ENCODE measurements at places on chromosomes 2 and 18.

DNA sequence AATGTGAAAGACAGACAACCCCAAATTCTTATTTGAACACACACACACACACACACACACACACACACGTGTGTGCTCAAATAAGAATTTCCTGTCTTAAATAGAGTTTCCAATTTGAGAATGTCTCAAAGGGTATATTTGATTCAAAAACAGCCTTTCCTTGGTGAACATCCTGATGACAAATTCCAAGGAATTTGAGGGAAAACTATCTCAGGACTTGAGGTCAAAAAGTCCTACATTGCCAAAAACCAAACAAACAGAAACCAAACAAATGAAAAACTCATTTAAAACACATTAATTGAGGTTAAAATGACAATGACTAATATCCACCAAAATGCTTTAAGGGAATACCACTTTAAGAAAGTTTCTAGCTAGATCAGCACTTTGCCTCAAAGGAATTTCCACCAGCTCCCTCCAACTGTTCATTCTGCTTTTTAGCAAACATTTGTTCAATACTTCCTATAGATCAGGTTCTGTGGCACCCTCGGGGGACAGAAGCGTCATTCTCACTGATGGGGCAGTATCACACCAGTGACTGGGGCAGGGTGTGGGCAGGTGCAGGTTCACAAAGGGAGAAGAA lies 232.1 kb upstream of the TRIB2 start:
- no peak for DNase-seq

DNA sequence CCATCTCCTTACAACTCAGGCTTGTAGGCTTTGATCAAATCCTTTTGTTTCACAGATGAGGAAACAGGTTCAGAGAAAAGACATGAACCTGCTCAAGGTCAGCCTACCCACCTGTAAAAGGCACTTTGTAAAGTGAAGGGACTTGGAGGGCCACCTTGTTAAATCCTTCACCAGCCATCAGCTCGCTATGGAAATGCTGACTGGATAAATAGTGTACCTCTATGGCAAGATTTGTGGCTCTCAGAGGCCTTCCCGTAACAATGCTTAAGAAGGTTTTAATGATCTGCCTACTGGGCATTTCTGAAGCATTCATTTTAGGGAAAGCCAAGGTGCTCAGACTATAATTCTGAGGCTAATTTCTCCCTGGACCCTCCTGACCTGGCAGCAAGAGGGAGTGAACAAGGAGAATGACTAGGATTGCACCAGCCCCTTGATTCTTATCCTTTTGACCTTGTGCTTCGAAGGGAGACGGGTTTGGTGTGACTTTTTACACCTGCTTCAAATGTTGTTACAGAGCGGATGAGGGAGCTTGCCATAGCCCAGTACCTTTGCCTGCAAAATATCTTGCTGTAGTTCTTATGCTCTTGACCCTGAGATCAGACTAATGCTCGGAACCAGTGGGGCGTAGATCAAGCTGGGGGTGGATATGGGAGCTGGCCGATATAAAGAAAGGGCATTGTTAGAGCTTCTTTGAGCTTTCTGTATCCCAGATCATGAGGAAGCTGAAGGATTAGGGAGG lies 90.9 kb upstream of the CXCR4 start:
- no peak for DNase-seq

- DNase-seq: no peak
These were observed 19.9 kb downstream of the RHBDD1 start for GRCh38 chr2:226855787-226856186.

GRCh38 chr2:29082804-29083495 lies 8.6 kb upstream of the PCARE start:
- no peak for DNase-seq

DNA sequence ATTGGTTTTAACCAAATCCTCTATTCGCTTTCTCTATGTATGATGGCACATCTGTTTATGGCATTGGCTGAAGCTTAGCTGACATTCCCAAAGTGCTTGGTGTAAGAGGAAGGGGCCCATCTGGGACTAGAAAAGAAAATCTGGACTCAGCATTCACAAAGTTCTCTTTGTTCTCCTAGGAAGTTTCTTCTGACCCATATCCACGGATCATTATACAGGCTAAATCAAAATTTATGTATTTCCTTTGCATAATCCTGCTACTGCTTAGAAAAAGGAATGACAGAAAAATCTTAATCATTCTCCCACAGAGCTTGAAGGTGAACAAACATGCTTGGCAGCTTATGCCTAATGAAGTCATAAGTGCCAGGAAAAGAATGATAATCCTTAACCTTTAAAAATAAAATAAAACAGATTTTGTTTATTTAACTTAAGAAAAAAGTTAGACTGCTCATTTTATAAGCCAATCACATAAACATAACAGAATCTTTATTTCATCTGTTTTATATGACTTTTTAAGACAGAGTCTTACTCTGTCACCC lies 88.4 kb downstream of the NYAP2 start:
- no peak for DNase-seq

DNA sequence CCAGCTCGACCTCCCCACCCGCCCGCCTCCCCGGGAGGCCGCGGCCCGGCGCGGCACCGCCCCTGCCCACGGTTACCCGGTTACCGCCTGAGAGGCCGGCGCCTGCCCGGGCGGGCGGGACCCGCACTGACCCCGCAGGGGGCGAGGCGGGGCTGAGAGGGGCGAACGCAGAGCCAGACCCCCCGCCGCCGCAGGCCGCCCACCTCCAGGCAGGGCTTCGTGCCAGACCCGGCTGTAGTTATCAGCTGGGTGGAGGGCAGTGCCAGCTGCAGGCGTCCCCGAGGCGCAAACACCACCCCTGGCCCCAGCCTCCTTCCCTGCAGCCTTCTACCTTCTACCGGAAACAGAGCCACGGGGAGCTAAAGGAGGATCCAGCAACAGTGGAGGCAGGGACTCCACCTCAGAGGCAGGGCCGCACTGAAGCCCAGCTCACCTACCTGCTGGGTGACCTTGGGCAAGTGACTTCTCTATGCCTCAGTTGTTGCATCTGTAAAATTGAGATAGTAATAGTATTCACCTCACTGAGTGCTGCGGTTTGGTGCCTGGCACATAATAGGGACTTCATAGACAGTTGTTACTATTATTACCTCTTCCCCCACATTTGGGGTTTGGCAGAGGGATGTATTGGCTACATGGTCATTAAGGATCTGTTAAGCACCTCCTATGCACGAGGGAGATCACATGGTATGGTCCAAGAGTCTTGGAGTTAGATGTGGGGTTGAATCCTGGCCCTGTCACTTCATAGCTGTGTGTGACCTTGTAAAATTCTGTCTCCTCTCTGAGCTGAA lies 231.6 kb upstream of the SMAD2 start:
- no peak for DNase-seq

DNA sequence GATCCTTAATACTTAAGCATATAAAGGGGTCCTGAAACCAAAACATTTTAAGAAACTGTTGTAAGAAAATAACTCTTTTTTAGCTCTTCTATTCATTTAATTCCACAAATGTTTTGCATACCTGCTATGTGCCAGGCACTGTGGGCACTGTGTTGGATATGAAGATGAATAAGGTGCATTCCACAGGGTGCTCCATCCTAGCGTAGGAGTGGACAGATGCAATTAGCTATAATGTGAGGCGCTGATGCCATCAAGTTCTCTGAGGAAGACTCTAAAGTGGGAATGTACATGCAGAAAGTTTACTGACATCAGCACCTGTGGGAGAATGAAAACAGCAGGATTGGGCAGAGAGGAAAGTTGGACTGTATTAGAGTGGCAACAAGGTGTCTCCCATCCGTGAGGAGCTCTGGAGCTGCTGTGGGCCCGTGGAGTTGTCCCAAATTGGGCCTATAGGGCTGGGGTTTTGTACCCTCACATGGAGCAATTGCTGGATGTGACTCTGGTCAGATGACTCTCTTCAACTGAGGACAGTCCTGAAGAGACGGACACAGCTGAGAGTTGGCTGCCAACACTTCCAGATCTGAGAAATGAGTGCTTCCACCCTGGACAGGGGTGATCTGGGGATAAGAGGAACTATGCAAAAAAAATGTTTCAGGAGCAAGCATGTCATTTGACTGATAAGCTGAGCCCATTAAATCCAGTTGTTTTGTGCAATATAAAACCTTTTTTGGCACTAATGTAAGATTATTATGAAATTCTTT lies 22.3 kb downstream of the CD8A start:
- DNase-seq: no peak

DNA sequence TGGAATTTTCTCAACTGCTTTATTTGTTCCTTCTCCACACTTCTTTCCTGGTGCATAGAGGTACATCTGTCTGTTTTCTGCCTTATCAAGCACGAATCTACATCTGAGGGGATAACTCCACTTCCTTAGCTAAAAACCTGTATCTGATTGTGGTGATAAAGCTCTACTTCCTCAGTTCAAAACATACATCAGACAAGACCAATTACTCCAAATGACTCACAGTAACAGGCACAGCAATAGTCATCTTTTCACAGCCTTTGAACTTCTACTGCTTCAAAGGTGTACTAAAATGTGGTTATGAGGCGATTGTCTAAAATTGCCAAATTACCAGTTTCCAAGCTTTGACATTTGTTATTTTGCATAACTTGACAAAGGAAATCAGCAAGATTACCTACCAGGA lies 803.6 kb upstream of the ZEB2 start:
- no peak for DNase-seq

DNA sequence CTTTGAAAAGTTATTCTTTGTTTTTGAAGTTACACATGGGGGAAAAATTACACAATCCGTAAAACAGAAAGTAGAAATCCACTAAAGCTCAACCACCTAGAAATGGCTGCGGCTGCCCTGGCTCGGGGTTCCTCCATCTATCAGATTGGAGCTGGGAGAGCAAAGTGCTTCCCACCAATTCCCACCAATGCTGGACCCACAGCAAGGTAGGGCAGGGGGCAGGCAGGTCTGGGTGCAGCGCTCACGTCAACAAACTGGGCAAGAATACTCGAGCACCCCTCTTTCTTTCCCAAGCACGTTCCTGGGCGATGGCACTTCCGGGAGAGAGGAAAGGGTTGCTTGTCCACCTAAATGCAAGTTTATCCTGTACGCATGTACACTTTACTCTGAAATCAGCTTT lies 217.6 kb downstream of the NDUFA10 start:
- DNase-seq: no peak

DNA sequence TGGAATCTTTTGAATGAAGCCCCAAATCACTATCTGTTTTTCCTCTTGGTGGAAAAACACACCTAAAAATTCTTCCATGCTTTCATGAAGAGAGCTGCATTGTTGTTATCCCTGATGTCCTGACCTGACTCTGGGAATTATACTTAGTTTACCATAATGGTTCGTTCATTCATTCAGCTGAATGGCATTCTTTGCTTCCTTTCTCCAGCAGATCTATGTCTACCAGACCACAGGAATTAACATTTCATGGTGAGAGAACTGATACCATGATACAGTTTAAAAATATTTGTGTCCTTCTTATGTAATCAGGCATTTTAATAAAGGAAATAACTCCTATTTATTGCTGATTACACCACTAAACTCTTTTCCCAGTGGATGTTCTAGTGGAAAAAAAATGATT lies 11.1 kb upstream of the SLC4A10 start:
- no peak for DNase-seq

DNA sequence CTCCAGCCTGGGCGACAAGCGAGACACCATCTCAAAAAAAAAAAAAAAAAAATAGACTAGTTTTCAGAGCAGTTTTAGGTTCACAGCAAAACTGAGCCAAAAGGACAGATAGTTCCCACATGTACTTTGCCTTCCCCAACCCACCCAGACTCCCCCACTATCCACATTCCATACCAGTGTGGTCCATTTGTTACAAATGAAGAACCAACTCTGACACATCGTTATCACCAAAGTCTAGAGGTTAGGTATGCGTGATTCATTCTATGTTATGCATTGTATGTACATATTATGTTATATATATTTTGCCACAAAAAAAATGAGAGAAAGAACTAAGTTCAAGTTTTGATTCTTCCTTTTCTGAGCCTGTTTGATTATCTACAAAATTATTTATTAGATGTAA lies 3.5 kb downstream of the DUSP11 start:
- DNase-seq: no peak

- no peak for DNase-seq
These were observed 94.8 kb upstream of the KCNJ3 start for GRCh38 chr2:154603682-154604081.

GRCh38 chr2:16420421-16420820 lies 245.2 kb downstream of the CYRIA start:
- DNase-seq: no peak

- DNase-seq: no peak
These were observed 145.8 kb downstream of the COL6A3 start for GRCh38 chr2:237268004-237268708.

GRCh38 chr2:96931966-96932365 lies 54.4 kb downstream of the FAM178B start:
- no peak for DNase-seq

DNA sequence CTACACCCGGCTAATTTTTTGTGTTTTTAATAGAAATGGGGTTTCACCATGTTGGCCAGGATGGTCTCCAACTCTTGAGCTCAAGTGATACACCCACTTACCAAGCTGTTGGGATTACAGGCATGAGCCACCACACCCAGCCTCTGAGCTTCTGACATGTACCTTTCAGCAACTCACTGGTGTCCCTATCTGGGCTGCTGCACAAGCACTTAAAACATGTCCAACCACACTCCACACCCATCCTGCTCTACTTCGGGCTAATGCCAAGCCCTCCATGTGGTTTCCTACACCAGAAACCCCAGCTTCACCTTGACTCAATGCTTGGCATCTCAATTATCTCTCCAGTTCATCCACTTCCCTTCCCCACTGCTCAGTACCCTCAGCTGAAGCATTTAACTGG lies 22.4 kb upstream of the ARMC9 start:
- no peak for DNase-seq

DNA sequence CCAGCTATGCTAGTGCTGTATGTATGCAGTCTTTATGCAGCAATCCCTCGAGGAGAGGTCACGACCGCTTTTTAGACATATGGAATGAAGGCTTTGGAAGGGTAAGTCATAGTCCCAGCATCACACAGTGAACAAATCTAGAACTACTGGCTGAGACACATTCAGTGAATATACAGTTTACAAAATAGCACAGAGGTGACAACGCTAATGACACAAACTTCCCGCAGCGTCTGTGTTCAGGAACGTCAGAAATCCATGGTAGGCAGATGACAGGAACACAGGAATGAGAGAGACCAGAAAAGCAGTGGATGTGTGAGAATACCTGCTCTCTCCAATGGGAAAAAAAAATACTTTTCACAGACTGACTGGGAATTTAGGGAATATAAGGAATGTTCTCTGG lies 29.6 kb downstream of the CABYR start:
- no peak for DNase-seq

GRCh38 chr2:100833331-100833730 lies 13.4 kb downstream of the NPAS2 start:
- DNase-seq: no peak

GRCh38 chr2:64982311-64982857 lies 6.8 kb upstream of the SLC1A4 start:
- DNase-seq: no peak

- no peak for DNase-seq
These were observed 144.5 kb downstream of the RAD51AP2 start for GRCh38 chr2:17373741-17374140.

Data from cerebellar nuclear complex (tissue), 1 donor.